ENCODE measurements at places on chromosomes 7 and 10.

GRCh38 chr10:42783181-42783549, 570 bp downstream of the BMS1 start:
- peak; percentile 4 for DNase-seq

DNA sequence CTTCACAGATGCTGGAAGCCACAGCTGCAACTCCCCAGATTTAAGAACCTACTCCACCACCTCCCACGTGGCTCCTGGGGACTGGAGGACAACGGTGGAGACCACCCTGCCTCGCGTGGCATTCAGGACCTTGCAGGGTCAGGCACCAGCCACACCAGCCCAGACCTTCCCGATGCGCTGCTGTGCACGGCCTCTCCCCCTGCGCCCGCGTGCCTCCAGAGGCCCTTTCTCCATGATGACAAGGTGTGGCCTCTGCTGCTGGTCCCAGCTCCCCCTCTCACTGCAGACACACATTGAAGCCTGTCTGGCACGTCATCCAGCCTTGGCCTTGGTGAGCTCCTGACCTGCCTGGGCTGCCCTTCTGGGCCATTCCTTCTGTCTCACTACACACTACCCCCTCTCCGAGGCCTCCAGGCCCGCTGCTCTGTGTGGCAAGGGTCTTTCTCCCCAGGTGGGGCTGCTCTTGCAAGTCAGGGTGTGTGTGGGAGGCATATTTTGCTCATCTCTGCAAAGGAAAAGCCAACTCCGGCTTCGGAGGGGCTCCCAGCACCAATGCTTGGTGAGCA, 254.8 kb downstream of the MAD1L1 start:
- DNase-seq = no peak

DNA sequence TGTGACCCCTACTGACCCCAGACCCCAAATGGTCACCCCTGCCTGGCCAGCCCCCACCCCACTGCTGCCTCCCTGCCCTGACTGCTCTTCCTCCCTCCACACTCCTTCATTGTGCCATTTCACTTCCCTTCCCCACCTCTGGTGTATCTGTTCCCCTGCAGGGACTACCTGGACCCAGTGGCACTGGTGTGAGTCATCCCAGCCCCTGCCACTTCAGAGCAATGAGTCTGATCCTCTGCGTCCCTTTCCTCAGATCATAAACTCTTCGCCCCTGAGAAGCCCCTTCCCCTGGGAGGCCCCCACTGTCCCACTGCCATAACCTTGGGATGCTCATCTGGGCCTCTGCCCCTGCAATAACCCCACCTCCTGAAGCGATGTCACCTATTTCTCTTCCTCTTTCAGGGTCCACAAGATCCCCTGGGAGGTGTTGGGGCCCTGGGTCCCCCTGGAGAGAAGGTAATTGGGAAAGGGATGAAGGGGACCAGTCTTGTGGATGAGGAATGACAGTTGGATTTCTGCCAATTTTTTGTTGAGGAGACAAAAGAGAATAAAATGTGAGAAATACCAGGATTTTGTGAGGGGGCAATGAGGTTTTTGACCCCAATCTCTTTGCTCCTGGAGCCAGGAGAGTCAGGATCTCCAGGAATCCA, 19.1 kb upstream of the VOPP1 start:
- DNase-seq = no peak

- DNase-seq = no peak
Measured at GRCh38 chr7:116653204-116653603, 18.8 kb upstream of the MET start.

DNA sequence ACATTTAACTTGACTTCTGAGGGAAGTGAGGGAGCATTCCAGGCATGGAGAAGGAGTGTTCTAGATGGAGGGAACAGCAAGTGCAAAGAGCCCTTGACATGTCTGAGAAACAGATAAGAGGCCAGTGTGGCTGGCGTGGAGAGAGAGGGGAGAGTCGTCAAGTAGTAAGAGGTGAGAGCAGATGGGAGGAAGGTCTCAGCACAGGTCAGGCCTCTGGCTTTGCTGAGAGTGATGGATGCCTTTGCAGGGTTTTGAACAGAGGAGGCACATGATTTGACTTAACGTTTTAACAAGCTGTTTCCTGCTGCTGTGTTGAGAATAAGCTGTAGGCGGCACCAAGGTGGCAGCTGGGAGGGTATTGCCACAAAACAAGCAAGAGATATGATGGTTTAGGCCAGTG, 97.2 kb downstream of the KAT6B start:
- DNase-seq = no peak

DNA sequence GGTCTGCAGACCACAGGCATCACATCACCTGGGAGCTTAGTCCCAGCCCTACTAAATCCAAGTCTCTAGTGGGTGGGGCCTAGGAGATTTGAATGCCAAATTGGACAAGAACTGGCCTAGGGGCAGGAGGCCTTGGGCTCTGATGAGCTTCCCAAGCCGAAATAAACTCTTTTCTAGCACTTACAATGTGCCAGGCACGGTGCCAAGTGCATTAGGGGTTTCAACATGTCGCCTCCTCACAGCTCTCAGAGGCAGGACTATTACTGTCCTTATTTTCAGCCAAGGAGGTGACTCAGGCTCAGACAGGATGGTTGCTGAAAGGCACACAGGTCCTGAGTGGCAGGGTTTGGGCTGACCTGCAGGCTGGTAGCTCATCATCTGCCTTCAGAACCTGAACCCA, 9.2 kb upstream of the CPA1 start:
- DNase-seq = no peak

GRCh38 chr10:96541921-96542320, 28.2 kb upstream of the TLL2 start:
- DNase-seq = no peak

GRCh38 chr7:120588416-120588815, 269.5 kb downstream of the TSPAN12 start:
- DNase-seq = no peak

DNA sequence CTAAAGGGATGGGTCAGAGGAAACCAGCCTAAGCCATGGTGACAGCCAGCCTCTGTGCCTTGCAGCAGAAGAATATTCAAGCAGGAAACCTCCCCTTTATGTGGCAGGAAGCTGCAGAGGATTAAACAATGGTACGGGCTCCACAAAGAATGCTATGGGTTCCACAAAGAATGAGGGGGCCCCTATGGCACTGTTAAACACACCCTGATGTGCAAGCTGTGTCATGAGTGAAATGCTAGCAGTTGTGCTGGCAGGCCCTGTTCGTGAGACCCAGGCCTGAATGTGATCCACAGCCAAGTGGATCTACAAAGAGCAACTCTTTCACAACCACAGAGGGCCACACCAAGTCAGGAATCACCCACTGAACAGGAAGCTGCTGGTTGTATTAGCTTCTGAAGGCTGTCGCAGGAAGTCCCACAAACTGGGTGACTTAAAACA, 68.9 kb downstream of the MYOF start:
- DNase-seq = no peak

GRCh38 chr7:28077616-28078015, 103.0 kb downstream of the JAZF1 start:
- no peak for DNase-seq

GRCh38 chr7:42152329-42153205, 84.4 kb downstream of the GLI3 start:
- DNase-seq = no peak

DNA sequence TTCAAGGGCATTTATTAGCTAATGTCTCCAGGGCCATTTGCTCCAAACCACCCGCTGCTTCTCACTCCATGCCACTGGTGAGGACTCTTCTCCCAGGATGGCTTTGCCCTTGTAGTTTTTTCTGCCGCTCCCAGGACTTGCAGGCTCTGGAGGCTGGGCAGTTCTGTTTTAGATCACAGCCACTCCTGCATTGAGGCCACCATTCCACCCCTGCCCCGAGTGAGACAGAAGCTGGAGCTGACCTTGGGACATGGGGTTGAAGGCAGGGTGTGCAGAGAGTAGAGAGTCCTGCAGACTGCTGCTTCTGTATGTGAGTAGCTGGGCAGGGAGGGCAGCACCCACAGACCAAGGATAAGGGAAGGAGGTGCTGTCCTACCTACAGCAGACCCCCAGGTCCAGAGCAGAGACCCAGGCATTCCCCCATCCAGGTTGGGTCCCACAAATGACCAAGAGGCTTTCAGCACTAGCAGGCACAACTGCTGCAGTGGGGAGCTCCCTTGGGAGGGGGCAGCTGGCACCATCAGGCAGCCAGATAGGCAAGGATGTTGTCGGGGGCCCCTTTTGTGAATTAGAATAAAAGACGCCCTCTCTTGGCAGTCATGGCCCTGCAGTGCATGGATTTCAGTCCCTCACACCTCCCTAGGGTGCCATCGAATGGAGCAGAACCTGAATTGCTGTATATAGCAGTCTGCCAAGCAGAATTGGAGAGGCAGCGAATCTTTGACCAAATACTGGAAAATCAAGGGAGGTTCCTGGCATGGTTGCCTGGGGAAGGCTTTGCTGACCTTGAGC, 22.7 kb upstream of the ADCYAP1R1 start:
- no peak for DNase-seq

DNA sequence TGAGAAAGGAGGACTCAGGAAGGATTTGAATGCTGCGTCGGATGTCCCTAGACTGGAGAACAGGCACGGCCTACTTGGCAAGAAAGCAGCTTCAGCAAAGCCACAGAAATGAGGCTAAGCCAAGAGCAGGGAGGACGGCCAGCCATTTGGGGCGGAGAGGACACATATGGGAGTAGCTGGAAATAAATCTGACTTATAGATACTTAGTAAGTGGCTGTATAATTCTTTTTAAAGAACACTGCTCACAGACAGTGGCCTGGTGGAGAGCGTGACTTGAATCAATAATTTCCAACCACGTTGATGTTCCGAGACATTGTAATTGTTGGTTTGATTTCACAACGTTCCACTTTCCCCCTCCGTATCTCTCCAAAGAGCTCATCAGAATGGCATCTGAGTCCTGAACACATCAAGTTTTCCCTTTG, 67.7 kb upstream of the JCAD start:
- DNase-seq = peak; percentile 35

DNA sequence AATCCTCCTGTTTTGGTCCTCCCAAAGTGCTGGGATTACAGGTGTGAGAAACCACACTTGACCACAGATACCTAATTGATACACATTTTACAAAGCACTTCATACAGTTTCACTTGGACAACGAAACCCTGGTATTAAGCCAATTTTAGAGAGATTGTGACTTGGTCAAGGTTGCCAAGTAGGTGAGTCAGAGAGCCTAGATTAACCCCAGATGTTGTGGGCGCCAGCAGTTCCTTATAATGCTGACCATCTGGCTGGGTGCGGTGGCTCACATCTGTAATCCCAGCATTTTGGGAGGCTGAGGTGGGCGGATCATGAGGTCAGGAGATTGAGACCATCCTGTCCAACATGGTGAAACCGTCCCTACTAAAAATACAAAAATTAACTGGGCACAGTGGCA, 4.9 kb upstream of the PHKG1 start:
- DNase-seq = peak; percentile 89

DNA sequence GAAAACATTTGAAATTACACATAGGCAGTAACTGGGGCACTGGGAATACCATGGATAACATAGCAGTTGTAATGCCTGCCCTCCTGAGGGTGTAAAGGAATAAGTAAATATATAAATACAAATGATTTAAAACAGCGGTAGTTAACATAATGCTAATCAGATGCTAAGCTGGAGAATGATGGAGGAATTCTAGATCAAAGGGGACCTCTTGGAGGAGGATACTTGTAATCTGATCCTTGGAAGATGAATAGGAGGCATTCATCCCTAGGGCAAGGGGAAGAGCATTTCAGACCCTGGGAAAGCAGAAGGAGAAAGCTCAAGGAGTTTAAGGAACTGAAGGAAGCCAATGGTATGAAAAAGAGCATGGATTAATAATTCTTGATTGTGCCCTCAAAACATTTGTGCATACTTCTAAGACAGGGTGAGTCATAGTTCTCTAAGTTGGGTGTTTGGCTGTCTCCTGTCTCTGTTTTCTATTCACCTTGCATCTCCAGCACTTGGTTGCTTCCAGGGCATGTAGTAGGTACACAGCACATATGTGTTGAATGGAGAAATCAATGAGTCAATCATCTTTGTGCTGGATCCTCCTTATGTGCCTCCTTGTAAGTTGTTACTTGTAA, 54.8 kb upstream of the PLPP4 start:
- DNase-seq = no peak

DNA sequence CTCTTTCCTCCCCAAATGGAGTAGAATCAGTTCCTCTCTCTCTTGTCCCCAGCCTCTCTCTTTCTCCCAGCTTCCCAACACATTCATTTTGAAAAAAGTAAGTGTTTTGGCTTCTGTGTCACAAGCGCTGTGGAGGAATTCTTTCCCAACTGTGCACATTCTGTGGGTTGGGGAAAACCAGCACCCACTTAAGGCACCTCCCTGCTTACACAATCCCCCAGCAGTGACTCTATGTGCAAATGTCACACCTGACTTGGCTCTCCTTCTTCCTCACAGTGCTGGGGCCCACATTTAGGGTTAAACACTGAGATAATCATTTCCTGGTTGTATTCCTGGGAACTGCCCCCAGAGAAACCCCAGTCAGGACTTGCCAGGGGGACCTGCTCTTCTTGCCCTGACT, 358.1 kb upstream of the ZNF32 start:
- no peak for DNase-seq

- no peak for DNase-seq
Measured at GRCh38 chr10:102770792-102771191, 27.0 kb downstream of the WBP1L start.

- DNase-seq = no peak
Measured at GRCh38 chr7:1898628-1899185, 228.6 kb downstream of the ELFN1 start.

GRCh38 chr10:33706191-33706590, 371.7 kb upstream of the NRP1 start:
- DNase-seq = peak; percentile 72

DNA sequence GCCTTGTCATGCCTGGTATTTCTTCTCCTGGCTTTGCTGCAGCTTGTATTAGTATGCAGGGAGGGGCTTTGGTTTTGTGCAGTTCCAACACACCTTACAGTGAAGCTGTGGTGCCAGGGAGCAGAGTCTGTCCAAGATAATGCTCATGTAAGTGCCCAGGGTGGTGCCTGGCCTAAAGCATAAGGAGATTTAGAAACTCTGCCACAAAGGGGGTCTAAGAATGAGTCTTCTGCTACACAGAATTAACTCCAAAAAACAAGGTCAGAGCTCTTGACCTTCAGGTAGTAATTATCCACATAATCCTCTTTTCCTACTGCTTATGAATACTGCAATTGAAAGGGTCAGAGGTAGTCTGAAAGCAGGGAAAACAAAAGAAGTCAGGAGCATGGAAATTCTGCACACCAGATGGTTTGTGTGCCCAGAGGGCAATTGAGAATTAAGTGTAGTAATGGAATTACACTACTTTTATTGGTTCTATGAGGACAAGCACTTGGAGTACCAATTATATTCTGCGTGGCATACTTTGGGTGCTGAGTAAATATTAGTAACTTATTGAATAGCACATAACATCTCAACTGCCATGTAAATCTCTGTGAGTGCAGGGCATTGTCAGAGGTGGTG, 121.5 kb downstream of the KAT6B start:
- DNase-seq = no peak

GRCh38 chr10:95755511-95756004, 405 bp upstream of the ENTPD1 start:
- no peak for DNase-seq

Data from AG09319 (cell line).